ENCODE measurements at places on chromosomes 5 and 9.

GRCh38 chr5:173618927-173619519 is 2.6 kb upstream of the BOD1 start:
- DNase-seq: no peak

GRCh38 chr9:126818482-126818881 is 13.6 kb downstream of the ZBTB43 start:
- DNase-seq: no peak

DNA sequence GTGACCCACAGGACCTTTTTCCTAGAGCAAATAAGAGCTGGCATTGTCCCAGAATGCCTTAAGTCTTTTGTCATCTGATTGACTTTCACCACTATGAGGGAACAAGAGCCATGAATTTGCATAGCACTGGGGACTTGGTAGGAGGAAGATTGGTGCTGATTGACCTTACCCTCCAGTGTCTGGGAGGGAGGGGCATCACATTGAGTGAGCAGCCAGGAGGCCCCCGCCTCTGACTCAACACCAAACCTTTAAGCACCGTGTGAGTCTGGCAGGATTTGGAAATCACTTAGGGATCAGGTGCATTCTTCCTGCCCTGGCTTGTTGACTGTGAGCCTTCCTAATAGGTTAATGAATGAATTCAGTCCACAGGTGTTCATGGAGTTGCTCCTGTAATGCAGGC is 40.7 kb downstream of the WNK2 start:
- DNase-seq: no peak

- DNase-seq: no peak
These were observed 136.1 kb upstream of the DMAC1 start for GRCh38 chr9:7935681-7936080.

DNA sequence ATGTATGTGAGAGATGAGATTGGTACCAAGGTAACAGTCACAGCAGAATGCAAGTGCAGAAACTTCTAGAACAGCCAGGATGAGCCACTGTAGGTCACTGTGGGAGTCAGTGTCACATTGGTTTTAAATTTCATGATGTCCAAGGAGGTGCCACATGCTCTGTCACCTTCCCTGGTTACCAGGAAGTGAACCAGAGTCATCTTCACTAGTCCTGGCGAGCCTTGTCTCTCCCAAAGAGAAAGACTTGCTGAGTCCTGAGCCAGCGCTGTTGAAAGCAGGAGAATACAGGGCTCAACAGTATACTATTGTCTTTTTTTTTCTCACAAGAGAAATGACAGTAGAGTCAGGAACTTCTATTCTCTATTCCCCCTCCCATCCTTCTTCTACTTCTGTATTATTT is 615.5 kb downstream of the RAB3C start:
- DNase-seq: no peak

DNA sequence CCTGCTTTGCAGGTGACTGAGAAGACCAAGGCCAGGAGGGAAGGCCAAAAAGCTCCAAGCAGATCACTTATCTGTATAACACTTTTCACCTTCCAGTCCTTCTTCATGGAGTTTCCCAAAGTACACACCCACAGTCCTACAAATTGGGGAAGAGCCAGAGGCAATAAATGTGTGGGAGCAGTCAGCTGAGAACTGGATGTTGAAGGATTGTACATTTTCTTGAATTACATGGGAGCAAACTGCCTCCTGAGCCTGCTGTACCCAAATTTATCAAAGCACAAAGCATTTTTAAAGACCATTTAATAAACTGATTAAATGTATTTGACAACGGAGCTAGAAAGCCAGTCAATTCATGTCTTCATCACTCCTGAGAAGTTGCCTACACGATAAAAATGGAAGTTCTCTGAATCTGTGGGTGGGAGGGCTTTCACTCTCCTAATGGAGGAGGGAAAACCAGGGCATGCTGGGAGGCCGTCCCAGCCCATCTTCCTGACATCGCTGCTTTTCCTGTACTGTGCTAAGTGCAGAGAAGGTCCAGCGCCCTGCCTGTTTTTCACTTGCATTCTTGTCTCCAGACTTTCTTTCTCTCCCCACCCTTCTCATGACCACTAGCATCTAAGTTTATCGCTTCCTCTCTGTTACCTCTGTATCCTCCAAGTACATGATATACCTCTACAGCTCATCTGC is 79.0 kb downstream of the KCNIP1 start:
- no peak for DNase-seq

DNA sequence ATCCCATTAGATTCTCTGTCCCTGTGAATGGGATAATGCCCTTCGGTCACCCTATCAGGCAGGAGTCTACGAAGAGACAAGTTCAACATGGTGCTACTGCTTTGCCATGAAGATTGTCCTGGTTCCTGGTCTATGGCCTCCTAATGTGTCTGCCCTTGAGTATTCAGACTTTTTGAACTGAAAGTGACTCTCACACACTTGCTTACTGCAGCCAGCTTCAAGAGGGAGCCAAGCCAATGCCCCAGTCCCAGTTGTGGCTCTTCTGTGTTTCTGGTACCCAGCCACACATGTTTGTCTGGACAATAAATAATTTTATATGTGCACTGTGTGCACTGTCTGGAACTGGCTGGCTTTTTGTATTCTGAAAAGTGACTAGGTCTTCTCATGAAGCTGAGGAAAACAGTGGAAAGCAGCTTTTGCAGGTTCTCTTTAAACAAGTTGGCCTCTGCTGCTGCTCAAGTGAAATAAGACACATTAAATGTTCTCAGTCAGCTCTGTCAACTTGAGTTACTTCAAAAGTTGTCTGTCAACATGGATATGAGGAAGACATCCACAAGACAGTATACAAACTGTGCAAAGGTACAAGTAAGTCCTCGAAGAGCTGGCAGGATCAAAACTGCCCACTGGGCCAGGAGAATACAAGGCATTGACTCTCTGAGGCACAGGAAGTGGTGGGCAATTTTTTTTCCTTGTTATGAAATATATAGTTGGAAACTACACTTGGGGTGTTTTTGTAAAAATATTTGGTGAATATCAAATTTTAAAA is 60.0 kb downstream of the ZNF608 start:
- DNase-seq: no peak

DNA sequence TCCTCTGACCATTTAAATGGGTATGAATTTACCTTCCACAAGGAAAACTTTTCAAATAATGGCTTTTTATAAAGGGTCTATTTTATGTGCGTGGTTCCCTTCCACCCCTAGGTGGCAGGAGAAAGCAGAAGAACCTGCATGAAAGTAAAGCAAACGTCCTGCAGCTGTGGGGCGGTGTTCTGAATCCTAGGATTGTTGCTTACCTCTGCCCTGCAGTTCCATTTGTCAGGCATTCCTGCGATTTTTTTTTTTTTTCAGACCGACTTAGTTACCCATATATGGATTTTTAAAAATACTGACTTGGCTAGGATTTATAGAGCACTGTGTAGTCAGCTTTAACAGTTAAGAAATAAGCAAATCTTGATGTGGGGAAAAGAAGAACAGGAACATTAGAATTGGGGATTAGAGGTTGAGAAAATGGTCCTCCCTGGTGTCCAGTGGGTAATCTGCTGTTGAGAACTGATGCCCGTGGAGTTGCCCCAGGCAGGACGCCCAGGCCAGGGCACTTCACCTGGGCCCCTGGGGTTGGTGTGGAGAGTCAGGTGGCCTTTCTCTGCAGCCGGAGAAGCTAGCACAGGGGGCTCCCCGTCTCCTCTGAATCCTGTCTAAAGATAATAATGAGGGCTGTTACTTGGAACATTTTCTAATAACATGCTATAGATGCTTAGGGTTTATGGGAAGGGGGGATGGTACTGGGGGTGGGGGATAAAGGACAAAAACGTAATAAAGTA is 30.4 kb upstream of the LTC4S start:
- DNase-seq: no peak

DNA sequence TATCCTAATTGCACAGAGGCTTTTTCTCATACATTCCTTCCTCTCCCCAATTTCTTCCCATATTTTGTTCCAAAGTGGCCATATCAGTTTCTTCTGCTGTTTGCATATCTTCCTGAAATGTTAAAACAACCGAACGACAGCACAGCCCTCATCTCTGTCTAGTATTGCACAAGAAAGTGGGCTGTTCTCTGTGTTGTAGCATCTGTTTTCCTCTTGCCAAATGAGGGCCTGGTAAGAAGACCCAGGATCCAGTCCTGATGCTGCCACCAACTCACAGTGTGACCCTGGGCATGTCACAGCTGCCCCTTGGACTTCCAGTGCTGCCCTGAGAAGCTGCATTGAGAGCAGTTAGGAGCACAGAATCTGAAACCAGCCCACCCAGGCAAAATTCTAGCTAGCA is 4.1 kb downstream of the SLC31A2 start:
- DNase-seq: no peak
